HS-27A (cell line): ENCODE measurements at places on chromosomes 2 and 18.

GRCh38 chr18:70151614-70152013 lies 53.9 kb downstream of the RTTN start:
- no peak for DNase-seq

DNA sequence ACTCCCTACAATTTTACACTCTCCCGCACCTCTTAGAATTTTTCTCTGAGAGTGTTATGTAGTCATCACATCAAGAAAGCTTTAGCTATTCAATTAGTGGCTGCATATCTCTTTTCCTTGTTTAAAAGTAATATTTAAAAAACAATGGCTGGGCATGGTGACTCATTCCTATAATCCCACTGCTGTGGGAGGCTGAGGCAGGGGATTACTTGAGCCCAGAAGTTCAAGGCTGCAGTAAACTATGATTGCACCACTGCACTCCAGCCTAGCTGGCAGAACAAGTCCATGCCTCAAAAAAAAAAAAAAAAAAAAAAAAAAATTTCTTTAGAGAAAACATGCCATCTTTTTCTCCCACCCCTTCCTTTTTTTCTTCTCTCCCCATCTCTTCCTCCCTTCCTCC lies 44.3 kb downstream of the AQP4 start:
- DNase-seq = no peak

DNA sequence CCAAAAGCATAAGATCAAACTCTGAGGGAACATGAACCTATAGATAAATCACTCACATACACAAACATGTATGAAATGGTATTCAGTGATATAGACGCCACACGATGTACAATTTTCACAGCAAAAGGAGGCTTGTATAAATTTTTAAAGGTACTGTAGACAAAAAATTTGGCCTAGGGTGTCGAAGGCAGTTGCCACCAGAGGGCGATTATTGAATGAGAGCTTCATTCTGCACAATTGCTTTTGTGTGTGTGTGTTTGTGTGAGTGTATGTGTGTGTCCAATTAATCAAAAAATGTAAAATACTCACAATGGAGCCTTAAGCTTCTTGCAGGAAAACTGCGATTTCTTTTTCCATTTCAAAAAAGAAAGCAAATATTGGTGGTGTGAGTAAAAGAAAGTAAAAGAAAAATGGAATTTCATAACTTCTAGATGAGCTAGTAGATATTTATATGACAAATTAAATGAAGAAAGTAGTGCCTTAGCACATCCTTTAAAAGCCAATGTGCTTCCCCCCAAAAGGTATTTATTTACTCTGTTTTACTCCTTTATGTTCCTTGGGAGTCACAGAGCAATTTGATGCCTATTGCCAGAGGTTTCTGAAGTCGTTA lies 800.1 kb downstream of the SATB2 start:
- DNase-seq = no peak

DNA sequence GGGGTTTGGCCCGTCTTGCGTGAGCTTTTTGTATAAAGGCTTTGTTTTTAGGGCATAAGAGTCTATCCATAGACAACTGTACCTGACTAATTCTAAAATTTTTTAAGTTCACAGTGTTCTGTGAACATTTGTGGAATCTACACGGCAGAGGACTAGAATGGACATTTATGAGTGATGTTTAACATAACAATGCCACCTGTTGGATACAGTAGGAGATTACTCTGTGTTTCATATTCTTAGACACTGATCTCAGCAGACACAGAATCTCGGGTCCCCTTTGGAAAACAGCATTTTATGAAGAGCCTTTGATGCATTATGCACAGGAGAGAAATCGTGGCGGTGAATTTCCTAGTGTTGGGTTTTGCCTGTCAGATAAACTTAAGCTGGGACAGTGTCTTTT lies 752.2 kb downstream of the DPP10 start:
- no peak for DNase-seq

- DNase-seq = no peak
Measured at GRCh38 chr18:48575658-48576456, 37.0 kb downstream of the CTIF start.

DNA sequence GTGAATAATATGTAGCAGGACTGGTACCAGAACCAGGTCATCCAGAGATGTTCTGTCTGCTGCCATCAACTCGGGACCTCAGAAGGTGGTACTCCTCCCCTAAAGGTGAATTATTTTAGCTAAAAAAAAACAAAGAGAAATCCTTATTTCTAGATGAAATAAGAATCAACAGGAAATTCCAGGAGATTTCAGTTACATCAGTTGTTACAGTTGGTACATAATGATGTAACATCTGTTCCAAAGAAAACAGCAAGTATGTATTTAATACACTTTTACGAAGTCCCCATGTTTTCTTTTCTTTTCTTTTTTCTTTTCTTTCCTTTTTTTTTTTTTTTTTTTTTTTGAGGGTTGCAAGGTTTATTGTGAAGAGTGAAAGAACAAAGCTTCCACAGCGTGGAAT lies 33.6 kb upstream of the CD28 start:
- no peak for DNase-seq

- DNase-seq = no peak
Measured at GRCh38 chr2:128735296-128735960, 416.8 kb upstream of the HS6ST1 start.

- DNase-seq = no peak
Measured at GRCh38 chr2:210445116-210445707, 31.3 kb downstream of the LANCL1 start.

- DNase-seq = no peak
Measured at GRCh38 chr2:156803243-156803642, 367.1 kb downstream of the GPD2 start.

GRCh38 chr2:107542314-107542740 lies 284.4 kb upstream of the RGPD4 start:
- no peak for DNase-seq

- no peak for DNase-seq
Measured at GRCh38 chr18:8139891-8140406, 469.3 kb upstream of the RAB12 start.

DNA sequence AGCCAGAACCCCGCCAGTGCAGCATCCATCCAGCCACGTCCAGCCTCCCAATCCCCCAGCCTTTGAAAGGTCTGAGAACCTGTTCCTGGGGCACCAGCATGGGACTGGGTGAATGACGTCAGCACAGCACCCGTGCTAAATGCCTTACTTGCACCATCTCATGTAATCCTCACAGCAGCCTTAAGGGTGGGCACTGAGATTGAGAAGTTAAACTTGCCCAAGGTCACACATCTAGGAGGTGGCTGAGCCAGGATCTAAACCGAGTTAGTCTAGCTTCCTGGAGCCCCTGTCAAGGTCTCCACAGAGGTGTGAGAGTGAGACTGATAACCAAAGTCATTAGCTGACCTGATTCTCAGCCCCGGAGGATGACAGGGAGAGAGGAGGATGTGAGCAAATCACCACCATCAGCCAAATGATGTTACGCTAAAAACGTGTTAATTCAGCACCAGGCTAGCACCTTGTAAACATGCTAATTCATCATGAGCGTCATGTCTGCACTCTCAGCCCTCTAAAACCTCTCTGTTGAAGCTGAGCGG lies 4.6 kb downstream of the CD8A start:
- DNase-seq = no peak

DNA sequence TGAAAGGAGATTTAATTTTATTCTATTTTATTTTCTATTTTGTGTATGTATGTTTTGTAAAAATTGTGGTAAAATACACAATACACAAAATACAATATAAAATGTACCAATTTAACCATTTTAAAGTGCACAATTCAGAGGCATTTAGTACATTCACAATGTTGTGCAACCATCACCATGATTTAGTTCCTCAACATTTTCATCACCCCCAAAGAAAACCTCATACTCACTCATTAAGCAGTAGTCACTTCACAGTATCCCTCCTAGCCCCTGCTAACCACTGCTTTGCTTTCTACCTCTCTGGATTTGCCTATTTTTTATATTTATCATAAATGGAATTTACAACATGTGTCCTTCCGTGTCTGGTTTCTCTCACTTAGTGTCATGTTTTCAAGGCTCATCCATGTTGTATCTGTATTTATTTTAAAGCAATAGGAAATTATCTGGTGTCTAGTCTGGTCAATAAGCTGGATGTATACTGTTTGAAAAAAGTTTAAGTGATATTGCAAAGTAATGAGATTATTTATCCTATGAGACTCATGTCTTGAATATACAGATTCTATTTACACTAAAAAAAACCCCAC lies 77.9 kb upstream of the GLS start:
- DNase-seq = no peak

DNA sequence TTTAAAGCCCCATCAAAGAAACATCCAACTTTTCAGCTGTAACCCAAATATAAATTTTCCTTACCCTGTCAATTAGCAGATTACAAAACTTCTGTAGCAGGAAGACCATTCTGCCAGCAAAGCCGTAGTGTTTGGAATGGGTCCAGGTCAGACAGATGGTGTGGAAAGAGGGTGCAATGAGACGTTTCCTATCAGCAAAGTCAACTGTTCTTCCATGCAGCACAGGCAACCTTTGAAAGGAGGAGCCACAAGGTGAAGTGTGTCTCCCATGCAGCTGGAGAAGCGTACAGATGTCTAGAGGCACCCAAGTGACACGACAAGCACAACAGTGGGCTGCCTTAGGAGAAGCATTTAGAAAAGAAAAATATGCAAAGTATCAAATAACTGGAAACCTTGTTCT lies 83.7 kb downstream of the SP3 start:
- no peak for DNase-seq

GRCh38 chr2:161582386-161582785 lies 41.8 kb upstream of the SLC4A10 start:
- no peak for DNase-seq

DNA sequence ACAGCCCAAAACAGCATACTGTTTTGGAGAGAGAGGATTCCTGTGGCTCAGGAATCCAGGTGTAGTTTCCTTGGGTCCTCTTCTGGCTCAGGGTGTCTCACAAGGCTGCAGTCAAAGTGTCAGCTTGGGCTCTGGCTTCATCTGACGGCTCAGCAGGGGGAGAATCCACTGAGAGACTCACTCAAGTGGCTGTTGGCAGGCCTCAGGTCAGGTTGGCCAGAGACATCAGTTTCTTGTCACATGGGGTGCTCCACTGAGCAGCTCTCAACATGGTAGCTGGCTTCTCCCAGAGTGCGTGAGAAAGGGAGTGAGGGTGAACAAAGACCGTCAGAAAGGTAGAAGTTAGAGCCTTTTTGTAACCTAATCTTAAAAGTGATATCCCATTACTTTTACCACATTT lies 168.4 kb downstream of the SOCS6 start:
- no peak for DNase-seq

GRCh38 chr2:75790121-75790813 lies 79.6 kb upstream of the GCFC2 start:
- no peak for DNase-seq

- DNase-seq = no peak
Measured at GRCh38 chr2:110126906-110127305, 11.3 kb upstream of the MALL start.

GRCh38 chr2:112343827-112344585 lies 68.6 kb downstream of the ZC3H6 start:
- no peak for DNase-seq

- DNase-seq = no peak
Measured at GRCh38 chr2:178912416-178913048, 105.3 kb upstream of the TTN start.

GRCh38 chr2:214899751-214900150 lies 90.3 kb upstream of the BARD1 start:
- no peak for DNase-seq

- DNase-seq = no peak
Measured at GRCh38 chr18:43442571-43442970, 165.3 kb upstream of the SYT4 start.
